ENCODE measurements at places on chromosomes 5 and 9.

- DNase-seq, result no peak
These were observed 6.8 kb downstream of the MGAT1 start for GRCh38 chr5:180795771-180796313.

- no peak for DNase-seq
These were observed 4.4 kb upstream of the EBF1 start for GRCh38 chr5:159104051-159104651.

DNA sequence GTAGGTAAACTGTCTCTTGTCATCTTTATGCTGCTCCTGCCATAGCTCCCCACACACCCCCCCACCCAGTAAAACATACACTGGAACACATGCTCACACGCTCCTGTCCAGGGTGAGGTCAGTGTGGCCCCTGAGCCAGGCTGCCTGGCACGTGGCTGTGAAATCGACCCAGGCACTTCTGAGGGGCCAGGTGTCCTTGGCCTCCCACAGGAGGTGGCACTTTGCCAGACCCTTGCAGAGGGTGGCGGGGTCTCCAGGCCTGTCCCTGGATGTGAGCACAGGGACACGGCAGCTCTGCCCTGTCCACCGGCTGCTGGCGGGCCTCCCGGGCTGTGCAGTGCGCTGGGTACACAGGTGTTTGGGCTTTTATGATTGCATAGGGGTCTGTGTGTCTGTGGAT lies 10.0 kb upstream of the CRB2 start:
- no peak for DNase-seq

- DNase-seq, result no peak
These were observed 616 bp downstream of the ABL1 start for GRCh38 chr9:130835441-130836298.

DNA sequence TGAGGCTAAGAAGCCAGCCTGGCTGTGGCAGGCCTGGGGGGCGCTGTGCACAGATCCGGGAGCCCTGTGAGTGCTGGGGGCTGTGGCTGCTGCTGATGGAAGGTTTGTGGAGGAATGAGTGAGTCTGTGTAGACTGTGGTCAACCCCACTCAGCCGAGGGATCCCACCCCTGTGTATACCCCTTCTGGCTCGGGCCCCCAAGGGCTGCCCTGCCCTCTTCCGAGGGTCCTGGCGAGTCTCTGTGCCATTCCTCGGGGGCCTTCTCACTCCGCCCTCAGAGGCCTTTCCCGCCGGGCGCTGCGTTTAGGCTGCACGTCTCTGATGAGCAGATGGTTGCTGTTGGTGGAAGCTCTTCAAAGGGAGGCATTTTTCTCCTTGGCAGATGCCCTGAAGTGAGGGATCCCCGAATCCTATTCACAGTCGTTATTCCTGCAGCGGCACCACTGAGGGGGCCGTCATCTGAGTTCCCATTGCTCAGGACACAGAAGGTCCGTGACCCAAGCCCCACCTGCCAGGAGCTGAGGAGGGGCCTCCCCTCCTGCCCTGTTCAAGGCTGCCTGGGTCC lies 94.1 kb downstream of the RXRA start:
- no peak for DNase-seq

DNA sequence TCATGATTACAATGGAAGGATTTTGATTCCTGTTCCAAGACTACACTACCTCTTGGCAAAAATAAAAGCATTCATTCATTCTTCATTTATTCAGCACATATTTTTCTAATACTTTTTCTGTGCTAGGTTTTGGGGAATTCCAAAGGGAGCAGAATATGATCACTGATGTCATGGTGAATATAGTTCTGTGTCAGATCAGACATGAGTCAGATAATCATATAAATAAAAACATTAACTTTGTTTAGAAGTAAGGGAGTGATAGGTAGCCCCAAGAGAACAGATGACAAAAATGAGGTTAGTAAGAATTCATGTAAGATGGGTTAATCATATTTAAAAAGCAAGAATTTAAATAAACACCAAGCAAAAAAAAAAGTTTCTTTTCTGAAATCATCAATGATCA lies 94.1 kb upstream of the RANBP6 start:
- DNase-seq, result no peak

- no peak for DNase-seq
These were observed 80.8 kb downstream of the LMNB1 start for GRCh38 chr5:126857472-126858410.

- no peak for DNase-seq
These were observed 8.6 kb downstream of the TMEM252 start for GRCh38 chr9:68532131-68532530.

DNA sequence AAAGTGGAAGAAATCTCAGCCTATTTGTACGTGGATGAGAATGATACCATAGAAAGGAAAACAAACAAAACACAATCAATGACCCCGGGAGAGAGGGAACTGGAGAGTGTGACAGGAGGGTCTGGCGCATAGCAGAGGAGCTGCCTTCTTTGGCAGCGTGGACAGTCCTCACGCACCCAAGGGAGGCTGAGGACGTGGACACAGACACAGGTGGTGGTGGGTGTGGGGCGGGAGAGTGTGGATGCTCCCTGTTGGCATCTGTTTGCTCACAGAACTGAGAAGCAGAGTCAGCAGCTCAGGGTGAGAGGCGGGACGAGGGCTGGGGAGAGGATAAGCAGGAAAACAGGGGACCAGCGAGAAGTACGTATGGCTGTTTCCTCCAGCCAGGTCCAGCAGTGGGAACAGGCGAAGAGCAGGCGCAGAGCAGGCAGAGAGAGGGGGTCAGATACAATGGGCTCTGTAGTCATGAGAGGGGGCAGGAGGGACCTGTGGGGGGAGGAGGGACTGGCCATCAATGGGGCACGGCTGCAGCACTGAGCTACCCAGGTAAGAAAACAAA lies 10.0 kb downstream of the CMBL start:
- no peak for DNase-seq

DNA sequence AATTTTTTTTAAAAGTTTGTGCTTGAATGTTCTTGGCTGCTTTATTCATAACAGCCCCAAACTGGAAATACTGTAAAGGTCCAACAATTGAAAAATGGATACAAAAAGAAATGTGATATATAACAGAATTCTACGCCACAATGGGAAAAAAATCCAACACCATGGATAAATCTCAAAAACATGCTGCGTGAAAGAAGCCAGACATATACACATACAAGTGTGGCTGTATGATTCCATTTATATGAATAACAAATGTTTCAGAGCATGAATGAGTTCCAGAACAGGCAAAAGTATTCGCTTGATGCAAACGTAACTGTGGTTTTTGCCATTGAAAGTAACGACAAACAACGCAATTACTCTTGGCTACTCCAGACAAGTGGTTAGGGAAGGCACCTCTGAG lies 7.2 kb upstream of the SFXN1 start:
- DNase-seq, result no peak

DNA sequence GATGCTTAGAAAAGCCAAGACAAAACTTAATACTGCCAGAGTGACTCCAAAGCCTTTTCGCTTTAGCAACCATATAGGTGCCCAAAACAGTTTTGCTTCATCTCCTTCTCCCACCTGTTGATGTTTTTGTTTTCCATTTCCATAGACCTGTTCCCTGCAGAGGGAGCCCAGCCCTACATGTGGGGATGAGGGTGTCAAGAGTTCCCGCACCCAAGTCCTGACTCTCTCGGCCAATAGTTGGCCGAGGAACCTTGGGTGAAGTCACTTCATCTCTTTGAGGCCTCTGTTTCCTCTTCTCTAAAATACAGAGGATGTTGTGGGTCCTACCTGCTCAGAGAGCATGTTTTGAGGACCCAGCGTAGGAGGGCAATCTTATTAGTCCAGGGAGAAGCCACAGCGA lies 38.5 kb upstream of the LCP2 start:
- no peak for DNase-seq

GRCh38 chr5:92849756-92850155 lies 731.3 kb downstream of the NR2F1-AS1 start:
- no peak for DNase-seq

DNA sequence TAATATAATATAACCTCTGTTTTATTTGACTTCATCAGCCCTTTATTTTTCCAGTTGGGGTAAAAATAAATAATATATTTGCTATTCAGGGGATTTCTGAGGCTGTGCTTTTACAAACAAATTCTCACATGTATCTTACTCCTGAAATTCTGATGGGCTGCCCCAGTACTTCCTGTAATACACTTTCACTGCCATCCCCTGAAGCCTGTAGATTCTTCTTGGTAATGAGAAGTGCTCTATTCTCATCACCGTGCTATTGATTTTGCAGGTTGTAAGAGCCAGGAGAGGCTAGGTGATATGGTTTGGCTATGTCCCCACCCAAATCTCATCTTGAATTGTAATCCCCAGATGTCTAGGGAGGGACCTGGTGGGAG lies 91.9 kb upstream of the CEP78 start:
- no peak for DNase-seq

DNA sequence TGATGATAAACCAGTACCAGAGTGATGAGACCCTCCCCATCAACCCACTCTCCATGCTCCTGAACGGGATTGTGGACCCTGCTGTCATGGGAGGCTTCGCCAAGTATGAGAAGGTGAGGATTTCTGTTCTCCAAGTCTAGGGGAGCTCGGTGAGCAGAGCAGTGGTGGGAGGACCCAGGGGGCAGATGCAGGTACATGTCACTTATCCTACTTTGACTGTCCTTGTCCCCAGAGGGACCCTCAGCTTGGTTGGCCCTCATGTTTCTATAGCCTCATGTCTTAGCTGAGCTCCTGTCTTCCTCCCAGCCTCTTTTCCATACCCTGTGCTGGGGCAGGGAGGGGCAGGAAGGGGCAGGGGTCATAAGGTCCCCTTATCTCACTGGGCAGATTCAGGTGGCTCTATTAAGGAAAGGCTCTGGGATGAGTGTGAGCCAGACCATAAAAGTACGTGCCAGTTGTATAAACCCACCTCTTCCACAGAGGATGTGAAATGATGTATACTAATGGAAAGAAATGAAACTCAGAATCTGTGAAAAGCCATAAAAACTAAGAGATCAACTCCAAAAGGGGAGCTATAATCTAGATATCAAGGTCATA lies 38.0 kb upstream of the FOXI1 start:
- DNase-seq, result no peak

DNA sequence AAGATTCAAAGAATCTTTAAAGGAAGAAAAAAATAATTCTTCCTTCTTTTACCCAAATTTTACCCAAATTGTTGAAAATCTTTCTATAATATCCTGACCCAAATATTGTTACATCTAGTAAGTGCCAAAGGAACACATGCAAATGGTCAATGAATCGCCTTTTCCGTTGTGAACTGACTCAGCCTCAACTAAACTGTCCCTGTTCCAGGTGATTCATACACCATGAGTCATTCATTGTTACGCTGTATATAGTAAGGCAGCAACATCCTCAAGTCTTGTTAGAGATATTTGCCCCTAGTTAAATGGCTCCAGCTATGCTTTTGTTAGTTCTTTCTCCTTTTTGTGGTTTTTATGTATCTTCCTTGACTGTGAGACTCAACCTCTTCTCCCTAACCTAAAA lies 9.7 kb downstream of the PTGER4 start:
- DNase-seq, result no peak

DNA sequence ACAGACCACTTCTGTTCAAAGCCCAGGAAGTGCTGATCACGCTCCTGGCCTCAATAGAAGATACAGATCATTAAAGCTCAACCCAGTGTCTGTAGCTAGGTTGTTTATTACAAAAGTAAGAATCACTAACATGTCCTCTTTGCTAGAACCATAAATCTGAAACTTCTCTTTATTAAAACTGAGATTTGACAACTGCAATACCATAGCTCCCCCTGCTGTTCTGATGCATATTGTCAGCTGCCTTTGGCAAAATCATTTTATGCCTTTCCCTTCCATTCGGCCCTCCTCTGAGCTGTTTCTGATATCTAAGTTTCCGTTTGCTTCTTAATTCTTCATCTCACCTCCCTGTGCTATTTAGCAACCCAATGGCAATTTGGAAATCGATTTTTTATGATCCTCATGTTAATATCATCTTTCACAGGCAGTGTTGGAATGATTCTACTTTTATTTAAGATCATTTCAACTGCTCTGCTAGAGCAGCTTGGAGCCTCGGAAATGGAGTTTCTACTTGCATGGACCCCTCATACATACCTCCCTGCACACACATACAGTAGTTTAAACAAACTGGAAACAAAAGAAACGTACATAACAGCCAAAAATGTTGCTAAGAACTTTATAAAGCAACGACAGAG lies 998.8 kb downstream of the MAT2B start:
- DNase-seq, result no peak

- no peak for DNase-seq
These were observed 69.0 kb downstream of the DAB2IP start for GRCh38 chr9:121720311-121721057.

Measured in mesenteric fat pad (tissue), 1 donor.